ENCODE measurements at places on chromosomes 16 and 17.

DNA sequence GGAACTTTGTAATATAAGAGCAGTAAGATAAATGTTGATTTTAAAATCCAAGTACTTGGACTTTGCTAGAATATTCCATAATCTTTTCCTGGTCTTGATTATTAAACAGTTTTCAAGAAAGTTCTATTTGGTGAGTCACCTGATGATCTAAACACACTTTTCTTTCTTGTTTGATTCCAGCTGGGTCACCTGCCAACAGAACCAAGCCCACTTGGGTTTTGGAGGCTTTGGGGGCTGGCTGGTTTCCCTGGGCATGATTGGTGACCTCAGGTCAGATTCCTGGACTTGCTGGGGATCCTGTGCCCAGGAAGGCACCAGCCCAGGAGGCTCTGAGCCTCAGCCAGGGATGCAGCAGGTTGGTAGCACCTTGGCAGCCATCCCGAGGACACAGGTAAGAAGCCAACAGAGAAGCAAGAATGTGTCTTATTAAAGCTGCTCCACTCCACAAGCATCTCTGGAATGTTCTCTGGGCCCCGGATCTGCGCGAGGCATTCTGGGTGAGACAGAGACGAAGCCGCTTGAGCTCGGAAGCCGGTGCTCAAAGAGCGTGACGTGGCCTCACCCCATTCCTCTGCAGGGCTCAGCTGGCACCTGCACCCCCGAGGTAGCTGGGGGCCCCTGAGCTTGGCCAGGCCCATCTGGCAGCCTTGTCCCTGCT, 3.1 kb upstream of the TEX19 start:
- no peak for DNase-seq

- DNase-seq: no peak
Observed at GRCh38 chr16:19861133-19861532, 23.5 kb downstream of the GPRC5B start.

GRCh38 chr17:4405038-4405669, 28.6 kb upstream of the SPNS3 start:
- no peak for DNase-seq

GRCh38 chr17:45093444-45094110, 32.5 kb downstream of the NMT1 start:
- no peak for DNase-seq

DNA sequence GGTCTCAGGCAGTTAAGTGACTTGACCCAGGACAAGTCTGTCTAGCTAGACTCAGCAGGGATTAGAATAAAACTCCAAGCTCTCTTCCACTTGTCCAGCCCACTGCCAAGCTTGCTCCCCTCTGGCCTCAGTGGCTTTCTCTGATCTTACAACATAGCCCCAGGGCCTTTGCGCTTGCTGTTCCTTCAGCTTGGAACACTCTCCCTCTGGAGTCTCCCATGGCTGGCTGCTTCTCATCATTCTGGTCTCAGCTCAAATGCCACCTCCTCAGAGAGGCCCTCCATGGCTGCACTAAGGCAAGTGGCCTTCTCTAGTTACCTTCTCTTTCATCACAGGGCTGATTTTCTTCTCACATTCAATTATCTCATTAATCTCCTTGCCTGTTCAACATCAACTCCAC, 1.1 kb downstream of the TVP23A start:
- no peak for DNase-seq

DNA sequence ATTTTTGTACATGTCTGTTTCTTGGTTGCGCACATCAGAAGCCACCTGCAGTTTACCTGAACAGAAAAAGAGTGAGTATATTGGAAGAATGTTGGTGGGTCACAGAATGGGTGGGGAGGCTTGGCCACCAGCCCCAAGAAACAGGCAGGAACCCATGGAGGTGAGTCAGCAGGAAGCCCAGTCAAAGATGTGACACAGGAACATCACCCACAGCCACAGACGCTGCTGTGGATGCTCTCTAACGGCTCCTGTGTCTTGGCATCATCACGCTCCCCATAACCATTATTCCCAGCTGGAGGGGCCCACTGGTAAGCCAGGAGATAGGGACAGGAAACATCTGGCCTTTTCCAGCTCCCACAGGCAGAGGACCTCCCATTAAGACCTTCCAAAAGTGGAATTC, 94.0 kb upstream of the WSB1 start:
- DNase-seq: peak; percentile 42
